Activated T-helper 1 cell treated with Interleukin-2 at 50 U/mL for 16 hours (primary cell): ENCODE measurements at places on chromosomes 12 and 14.

DNA sequence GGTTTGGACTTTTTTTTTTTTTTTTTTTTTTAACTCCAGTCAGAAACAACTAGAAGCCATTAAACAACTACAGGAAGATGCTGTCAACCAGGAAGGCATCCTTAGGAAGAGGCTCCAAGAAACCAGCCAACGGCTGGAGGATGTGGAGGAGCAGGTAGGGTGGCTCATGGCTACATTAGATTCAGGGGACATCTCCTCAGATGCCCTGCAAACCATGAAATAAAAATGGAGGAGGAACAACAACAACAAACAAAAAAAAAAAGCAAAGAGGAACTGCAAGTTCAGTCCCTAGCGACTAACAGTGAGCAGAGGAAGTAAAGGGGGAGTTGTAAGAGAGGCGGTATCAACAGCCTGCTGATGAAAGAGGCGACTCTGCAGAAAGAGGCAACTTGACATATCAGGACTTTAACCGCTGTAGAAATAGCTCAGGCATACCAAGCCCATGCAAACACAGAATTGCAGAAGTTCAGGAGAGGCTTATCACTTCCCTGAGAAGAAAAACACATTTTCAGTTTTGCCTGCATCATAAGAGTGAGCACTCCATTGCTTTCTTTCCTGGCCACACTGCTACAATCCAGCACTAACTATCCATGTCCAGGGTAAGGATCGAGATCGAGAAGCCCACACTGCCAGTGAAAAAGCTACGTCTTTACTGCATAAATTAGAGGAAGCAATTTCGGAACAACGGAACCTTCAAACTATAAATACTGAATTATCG, 103.5 kb upstream of the BCAT1 start:
- DNase-seq = peak; percentile 19

GRCh38 chr14:93068711-93069110, 47.0 kb downstream of the ITPK1 start:
- DNase-seq = no peak

DNA sequence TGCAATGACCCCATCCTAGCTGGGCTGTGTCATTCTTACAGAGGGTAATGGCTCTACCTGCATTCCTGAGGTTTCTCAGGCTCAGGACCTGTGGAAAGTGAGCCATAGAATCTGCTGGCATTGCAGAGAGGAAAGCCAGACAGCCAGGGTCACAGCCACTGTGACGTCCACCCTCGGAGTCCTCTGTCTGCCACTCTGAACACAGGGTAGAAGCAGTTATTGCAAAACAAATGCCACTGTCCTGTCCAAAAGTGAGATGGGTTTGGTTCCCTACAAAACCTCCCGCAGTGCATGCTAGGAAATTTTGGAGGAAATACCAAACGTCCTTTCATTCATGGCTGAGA, 37.8 kb downstream of the TNFAIP2 start:
- DNase-seq = no peak

DNA sequence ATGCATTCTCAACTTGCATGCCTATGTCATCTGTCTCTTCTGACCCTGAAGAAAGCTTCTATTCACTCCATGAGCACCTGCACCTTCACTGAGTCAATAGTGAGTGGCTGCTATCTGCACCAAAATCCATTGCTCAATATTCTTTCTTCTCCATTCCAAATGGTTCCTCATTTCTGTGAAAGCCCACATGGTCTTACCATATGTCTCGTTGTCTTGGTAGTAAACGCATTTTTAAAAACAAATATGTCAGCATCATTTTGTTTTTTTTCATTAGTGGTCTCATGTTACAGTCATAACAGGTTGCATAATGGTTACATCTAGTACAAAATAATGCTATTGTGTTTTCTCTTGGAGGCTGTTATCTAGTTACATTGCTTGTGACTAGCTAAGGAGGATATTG, 106.9 kb upstream of the CPM start:
- no peak for DNase-seq

GRCh38 chr14:58777541-58777979, 139.8 kb downstream of the DACT1 start:
- DNase-seq = no peak

DNA sequence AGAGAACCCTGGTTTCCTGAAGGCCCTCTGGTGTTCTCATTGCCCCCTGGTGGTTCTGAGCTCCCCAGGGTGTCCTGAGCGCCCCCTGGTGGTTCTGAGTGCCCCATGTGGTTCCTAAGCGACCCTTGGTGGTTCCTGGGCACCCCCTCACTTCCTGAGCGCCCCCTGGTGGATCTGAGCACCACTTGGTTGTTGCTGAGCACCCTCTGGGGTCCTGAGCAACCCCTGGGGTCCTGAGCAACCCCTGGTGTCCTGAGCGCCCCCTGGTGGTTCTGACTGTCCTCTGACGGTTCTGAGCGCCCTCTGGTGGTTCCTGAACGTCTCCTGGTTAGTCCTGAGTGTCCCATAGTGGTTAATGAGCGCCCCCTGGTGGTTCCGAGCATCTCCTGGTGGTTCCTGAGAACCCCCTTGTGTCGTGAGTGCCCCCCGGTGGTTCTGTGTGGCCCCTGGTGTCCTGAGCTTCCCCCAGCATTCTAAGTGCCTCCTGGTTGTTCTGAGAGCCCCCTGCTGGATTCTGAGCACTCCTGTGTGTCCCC, 568.3 kb downstream of the TMEM121 start:
- DNase-seq = no peak

DNA sequence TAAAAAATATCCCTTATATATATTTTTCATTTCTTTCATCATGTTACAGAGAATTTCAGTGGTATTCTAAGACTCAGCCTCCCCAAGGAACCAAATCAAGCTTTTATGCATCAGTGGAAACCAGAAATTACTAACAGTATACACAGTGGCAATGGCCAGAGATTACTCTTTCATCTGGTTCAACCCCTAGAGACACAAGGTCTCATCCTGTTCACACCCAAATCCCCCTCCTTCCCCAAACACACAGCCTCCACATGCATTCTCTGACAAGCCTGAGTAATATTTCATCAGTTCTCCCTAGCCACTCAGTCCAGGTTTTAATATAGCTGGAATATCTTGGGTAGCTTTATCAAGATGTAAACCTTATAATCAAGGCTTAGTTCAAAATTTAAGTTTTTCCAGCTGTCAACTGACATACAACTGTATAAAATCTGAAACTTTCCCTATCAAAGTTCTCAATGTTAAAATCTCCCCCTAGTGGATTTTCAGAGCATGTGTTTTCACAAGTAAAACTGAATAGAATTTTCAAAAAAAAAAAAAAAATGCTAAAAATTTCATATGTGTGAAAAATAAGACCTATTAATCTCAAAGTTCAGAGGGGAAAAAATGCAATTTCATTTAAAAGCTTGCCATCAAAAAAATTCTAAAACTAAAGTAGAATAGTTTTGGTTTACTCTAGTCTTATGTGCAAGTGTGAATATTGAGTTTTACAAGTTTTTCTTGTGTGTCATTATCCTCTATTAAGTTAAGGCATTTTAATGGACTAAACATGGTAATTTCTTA, 10.5 kb upstream of the SSTR1 start:
- no peak for DNase-seq

- no peak for DNase-seq
Measured at GRCh38 chr12:132776816-132777568, 15.4 kb upstream of the ANKLE2 start.

DNA sequence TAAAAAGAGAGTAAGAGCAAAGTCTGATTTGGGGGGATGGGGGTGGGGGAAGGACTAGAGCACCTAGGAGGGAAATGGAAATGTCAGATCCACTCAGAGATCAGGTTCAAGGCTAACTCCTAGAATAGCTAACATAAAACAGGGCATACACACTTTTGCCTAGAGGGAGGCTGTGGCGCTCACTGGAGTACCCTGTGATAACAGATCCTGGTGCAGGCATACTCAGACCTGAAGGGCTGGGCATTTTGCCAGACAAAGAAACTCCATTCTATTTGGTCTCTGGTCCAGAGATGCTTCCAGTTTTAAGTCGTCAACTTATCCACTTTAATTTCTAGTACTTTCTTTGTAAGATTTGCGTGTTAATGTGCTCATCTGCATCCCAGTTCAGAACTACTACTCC, 5.8 kb downstream of the CTDSP2 start:
- DNase-seq = no peak

DNA sequence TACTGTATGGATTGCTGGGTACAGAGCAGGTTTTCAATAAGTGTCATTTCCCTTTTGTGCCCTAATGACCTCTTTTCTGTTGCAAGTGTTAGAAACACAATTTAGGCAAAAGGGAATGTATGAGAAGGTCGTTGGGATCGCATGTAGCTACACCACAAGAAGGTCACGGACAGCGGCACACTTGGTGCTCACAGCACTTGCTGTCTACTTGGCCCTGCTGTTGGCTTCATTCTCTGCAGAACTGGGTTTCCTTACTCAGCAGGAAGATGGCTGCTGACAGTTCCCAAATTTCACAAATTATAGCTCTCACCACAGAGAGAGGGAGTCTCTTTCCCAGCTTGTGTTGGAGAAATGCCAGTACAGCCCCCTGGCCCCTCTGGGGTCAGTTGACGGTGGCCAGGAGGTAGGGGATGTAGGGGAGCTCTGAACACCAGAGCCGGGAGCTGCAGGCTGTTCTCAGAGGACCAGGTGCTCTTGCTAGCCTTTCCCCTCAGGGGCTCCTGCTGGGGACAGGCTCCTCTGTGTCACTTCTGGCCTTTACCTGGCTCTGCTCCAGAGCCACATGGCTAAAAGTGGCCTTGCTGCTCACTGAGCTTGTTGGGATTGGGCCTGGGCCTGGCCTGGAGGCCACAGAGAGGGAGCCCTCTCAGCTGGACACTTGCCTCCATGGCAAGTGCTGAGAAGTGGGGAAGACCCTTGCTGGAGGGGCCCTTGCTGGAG, 50.9 kb upstream of the BCL7A start:
- DNase-seq = no peak
